ENCODE measurements at places on chromosomes 16 and 17.

DNA sequence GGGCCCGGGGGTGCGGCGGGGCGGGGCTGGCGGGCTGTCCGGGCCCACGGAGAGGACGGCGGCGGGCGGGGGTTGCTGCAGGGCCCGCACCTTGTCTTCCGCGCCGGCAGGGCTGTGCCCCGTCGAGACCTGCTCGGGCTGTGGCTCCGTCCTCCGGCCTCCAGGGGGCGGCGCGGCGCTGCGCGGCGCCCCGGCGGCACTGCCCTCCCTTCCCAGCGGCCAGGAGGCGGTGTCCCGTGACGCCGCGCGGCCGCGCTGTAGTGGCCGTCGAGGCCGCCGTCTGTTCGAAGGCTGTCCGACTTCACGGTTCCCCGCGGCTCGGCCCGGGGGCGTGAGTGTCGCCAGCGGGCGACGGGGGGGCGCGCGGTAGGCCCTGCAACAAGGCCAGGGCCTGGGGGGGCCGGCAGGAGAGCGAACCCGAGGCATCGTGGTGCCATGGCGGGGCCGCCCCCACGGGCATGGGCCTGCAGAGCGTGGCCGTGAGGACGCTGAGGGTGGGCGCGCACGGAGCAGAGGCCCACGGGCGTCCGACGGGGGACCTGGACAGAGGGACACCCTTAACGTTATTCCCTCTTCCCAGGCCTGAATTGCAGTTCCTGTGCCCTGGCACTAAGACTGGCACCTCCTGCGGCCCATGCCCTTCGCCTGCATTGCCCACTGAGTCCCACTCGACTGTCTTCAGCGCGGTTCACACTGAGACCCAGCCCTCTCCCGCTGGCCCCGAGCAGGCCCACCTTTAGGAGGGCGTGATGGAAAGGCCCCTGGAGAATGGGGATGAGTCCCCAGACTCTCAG is at the start of gene PLEKHG4:
Gene PLEKHG4, plus strand, starts transcription at position 237 of the 794 bp plus-strand sequence. Its CDS starts 513 bp downstream, at position 750.
- peak; percentile 56 for DNase-seq

GRCh38 chr16:56664506-56664905 is 3.4 kb downstream of the MT1G start:
- no peak for DNase-seq

GRCh38 chr16:63613701-63614100 is 1508.2 kb downstream of the CDH11 start:
- DNase-seq, result no peak

GRCh38 chr17:5211458-5211857 is 19.8 kb upstream of the ZNF594 start:
- DNase-seq, result no peak

- DNase-seq, result no peak
These were observed 18.4 kb downstream of the CYB5D2 start for GRCh38 chr17:4161192-4161966.

DNA sequence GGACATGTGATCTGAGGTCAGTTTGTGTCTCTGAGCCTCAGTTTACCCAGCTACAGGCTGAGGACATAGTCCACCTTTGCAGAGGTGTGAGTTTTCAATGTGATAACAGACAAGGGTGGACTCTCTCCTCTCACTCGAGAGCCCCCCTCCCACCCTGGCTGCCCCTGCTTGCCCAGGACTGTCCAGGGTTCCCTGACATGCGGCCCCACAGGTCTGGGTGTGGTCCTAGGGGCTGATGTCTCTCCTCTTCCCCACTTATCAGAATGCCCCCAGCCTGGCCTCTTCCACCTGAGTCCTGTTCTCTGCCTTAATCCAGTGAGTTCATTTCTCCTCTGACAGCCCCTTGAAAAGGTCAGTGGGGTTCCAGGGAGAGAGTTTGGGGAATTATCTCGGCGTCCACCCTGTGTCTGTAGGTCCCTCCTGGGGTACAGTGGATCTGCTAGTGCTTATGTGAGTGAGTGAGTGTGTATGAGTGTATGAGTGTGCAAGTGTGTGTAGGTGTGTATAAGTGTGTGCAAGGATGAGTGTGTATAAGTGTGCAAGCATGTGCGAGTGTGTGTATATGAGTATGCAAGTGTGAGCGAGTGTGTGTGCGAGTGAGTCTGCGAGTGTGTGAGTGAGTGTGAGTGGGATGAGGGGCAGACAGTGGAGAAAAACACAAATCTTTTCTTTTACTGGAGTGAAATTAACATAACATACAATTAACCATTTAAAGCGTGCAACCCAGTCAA is 175.0 kb downstream of the IRF8 start:
- no peak for DNase-seq

DNA sequence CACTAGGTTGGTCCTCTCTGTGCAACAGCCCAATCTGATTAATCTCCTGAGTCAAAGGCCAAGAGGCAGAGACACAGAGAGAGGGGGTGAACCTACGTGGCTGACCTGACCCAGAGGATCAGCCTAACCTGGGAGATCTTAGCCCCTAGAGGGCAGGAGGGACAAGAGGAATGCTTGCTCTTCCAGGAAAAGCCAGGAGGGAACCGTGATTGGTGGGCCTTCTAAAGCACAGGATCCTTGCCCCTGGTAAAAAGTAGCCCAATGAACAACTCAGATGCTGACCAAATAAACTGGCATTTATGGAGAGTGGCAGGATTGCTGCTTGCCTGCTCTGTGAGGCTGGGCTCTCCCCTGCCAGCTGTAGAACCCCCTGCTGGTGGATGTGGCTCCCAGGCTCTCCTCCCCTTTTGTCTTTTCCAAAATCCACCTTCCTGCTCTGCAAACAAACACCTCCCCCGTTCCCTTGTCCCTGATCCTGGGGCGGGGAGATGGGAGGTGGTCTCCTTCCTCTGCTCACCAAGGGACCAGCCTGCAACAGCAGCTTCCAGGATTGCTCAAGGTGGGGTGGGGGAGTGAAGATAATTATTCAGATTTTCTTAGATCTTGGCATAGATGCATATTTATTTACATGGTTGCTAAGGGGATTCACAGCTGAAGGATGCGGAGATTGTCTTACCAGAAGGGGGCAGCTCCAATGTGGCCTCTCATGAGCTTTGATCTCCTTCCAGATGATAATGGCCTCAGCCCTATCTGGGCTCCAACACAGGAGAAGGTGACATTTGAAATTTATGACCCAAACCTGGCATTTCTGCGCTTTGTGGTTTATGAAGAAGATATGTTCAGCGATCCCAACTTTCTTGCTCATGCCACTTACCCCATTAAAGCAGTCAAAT is 71.9 kb downstream of the SDR42E1 start:
- DNase-seq, result no peak

GRCh38 chr16:15523939-15524338 is 89.6 kb downstream of the BMERB1 start:
- DNase-seq, result no peak

DNA sequence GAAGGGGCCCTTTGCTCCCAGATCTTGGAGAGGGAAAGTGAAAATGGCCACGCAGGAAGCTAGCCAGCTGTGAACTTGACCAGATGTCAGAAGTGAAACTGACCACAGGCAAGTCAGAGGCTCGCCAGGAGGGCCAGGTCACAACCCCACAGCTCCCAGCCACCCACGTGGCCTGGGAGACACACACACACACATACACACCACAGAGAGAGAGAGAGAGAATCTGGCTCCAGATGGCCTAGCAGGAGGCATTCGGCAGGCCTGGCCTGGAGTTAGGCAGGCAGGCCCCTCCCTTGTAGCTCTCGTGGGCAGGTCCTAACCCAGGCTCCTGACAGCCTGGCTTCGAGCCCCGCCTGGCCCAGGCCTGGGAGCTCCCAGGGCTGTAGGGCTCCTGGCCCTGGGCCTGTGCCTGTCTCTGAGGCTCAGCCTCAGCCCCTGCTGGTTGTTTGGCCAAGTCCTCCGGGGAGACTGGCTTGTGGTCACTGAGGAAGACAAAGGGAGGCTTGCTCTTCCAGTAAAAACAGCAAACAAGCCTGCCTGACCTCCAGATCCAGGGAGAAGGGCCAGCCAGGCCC is 20.2 kb downstream of the NGFR start:
- no peak for DNase-seq

GRCh38 chr17:8069587-8069860 is 18.0 kb downstream of the ALOX12B start:
- no peak for DNase-seq

GRCh38 chr16:48372744-48373143 is 12.5 kb downstream of the SIAH1 start:
- no peak for DNase-seq

- DNase-seq, result no peak
These were observed 240.0 kb upstream of the IRX5 start for GRCh38 chr16:54690710-54691109.

- no peak for DNase-seq
These were observed 117.5 kb downstream of the ASIC2 start for GRCh38 chr17:33175562-33175961.

- DNase-seq, result no peak
These were observed 37.2 kb downstream of the CDK5R1 start for GRCh38 chr17:32523827-32524552.

GRCh38 chr16:75272097-75272551 is 20.7 kb upstream of the BCAR1 start:
- DNase-seq, result no peak
